ENCODE measurements at places on chromosomes 7 and 10.

GRCh38 chr7:101162551-101163278, 2.7 kb downstream of the VGF start:
- DNase-seq: no peak

DNA sequence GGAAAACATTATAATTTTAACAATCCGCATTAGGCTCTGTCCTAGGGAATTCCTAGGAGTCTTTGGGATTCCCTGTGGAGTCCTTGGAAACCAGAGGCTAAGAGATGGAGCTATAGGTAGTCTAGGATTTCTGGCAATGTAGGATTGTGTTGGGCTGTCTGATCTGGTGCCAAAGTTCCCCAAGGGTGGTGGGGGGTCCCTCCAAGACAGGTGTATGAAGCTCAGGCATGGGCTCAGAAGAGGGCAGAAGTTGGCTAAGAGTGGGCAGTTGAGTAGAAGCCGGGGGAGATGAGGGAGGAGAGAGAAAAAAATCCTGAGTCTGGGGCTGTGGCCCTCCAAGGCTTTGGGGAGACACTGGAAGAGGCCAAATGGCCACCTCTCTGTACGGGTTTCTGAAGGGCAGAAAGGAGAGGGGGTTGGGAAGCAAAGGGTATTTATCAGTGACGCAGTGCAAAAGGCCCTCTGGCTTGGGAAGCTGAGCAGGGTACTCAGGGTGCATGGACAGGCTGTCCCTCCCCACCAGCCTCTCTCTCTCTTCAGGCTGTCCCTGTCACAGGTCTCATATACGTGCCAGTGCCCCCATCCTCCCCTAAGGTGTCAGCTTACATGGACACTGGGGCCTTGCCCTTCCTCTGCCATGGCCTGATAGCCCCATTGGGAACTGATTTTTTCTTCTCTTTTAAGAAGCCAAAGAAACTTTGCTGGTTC, 929 bp downstream of the HOXA6 start:
- DNase-seq: no peak

GRCh38 chr7:130008941-130009847, 42.0 kb downstream of the ZC3HC1 start:
- DNase-seq: no peak

GRCh38 chr7:133253519-133253875, 619 bp downstream of the EXOC4 start:
- DNase-seq: no peak

DNA sequence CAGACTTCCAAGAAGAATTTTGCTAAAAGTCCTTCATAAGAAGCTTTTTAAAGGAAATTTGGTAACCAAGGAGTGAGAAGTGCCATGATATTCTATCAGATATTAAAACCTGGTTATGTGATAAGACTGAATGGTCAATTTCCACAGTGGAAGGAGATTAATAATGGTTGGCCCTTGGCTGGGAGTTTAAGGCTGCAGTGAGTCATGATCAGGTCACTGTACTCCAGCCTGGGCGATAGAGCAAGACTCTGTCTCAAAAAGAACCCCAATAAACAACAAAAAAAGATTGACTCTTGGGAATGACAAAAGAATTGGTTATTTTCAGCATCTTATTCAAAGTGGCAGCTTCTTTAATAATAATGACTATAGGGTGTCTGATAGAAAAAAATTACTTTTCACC, 37.2 kb downstream of the EXOC4 start:
- no peak for DNase-seq

DNA sequence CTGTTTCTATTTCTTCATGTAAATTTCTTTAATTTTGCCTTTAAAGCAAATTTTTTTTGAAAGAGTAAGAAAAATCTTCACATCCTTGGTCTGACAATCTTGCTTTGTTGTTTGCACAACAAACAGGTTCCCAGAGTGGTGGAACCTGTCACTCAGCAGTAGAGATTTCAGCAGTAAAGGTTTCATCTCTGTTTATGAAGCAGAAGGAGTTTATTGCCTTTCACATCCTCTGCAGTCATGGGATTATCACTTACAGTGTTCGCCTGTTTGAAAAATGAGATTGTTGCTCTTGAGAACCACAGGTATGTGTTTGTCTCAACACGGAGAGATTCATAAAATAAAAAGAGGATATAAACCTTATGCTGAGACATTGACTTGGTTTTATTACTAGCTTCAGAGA, 342.6 kb downstream of the IPMK start:
- DNase-seq: no peak

DNA sequence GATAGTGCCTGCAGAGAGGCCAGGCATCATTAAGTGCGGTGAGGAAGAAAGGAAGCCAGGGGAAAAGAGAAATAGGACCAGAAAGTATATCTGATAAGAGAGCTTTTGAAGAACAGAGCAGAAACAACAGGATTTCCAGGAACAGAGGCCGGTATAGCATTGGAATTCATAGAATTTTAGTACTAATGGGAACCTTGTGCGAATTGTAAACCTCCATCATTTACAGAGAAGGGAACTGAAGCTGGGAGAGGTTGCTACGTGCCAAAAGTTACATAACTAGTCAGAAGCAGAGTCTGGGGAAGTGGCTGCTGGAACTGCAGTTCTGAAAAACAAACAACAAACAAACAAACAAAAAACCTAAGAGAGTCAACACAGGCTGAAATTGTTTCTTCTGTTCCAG, 5.4 kb upstream of the ZMYND11 start:
- no peak for DNase-seq

DNA sequence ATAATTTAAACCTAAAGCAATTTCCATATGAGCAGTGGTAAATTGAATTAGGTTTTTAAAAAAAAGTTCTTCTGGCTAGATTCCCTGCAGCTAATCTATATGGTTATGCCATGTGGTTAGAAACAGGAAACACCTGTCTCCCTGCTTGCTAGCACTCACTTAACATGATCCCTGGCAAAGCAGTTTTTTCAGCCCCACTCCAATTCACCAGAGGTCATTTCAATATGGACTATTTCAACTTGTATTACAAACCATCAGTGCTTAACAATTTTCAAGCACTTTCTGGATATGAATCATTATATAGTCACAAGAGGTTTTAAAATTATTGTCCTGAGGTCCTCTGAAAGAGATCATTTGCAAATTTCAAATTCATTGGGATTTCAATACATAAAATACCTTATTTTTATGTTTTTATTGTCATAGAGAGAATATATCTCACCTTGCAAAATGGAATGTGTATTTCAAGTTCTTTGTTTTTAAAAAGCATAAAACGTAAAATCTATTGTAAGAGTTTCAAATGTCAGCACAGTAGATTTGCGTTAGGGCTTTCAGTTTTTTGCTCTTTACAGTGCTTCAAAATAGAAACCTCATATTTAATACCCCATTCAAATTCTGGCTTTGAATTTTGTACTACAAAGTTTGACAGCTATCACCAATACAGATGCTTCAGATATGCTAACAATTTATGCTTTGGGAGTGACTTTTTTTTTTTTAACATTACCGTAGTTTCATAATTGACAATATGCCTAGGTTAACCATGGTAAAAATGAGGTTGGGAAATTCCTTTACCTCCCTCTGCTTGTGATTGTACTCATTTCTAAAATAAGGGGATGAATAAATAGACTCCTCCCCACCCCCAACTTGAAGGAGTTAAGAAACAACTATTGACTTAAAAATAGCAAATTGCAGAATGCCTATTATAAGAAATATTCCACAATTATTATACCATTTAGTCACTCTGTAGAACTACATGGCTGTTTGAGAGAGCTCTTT, 117.5 kb upstream of the HGF start:
- DNase-seq: peak; percentile 40

DNA sequence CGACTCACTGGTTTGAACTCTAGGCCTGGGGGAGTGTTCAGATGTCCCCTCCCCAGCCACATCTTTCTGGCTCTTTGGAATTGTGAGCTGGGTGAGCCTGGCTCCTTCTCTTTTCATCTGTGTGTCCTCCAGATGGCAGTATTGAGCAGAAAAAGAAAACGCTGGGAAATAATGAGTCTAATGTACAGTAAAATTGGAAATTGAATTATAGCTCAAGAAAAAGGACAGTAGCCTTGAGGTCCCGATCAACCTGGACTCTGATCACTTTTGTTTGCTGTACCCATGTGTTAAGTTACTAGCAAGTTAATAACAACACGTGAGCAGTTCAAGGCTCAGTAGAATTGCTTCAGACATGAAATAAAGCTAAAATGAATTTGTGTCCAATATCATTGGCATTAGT, 77.9 kb downstream of the SNX10 start:
- DNase-seq: peak; percentile 42

DNA sequence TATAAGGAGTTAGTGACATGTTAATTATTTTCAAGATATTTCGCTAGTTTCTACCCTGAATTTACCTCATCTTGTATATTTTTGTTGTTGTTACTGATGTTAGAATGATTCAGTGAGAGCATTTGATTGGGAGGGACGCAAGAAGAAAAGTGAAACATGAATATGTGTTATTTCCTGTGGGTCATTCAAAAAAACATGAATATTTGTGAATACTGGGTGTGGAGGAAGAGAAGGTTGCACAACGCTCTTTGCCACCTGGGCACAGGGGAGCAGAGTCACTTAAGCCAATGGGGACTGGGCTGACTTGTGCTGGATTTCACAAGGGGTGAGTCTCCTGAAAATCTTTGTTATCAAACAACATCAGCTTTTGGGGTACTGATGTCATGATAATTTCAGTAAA, 39.5 kb downstream of the AGK start:
- no peak for DNase-seq

GRCh38 chr10:67666416-67667034, 29.5 kb downstream of the CTNNA3 start:
- DNase-seq: no peak

- DNase-seq: no peak
Observed at GRCh38 chr7:50347693-50348092, 43.2 kb downstream of the IKZF1 start.

GRCh38 chr7:127873715-127874636, 157.3 kb downstream of the LRRC4 start:
- DNase-seq: no peak

DNA sequence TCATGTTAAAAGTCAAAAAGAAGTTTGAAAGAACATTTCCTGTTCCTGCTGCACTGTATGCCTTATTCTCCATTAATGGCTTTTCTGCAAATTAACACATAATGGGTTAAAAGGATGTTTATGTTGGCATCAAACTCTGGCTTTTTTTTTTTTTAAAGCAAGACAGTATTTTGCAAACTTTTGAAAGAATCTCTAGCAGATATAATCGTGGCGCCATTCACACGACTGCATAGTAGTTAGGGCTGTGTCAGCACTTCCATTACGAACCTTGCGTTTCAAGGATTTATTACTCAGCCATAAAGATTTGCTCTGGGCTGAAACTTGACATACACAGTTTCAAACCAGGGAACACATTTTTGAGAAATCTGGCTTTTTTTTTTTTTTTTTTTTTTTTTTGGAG, 207.8 kb downstream of the DYNC1I1 start:
- DNase-seq: no peak

DNA sequence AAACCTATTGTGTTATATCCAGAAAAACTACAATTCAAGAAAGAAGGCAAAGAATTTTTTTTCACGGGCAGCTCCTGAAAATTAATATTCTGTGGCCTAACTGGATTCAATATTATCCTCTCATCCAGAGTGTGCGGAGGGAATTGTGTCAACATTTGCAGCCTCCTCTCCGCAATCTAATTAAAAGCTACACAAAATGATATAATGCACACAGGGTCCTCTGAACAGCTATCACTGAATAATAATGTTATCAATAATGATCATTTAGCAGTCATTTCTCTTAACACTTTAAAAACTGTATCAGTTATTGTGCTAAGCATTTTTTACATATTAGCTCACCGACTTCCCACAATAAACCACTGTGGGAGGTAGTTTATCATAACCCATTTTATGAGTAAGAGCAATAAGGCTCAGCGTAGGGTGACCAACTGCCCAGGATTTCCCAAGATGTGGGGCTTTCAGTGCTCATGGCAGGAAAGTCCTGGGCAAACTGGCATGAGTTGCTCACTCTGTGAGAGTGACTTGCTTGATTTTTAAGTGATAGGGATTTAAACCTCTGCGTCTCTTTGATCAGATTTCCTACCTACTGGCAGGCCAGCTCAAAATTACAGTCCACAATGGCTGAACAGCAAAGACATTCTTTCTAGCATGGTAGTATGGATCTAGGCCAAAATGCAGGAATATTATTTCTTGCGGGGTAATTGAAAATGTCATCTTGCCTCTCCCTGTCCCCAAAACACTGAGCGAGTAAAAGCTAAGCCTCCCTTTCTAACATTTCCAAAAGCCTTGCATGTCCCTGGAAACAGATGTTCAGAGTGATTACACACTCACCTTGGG, 65.7 kb downstream of the AOAH start:
- no peak for DNase-seq

- DNase-seq: no peak
Observed at GRCh38 chr10:2791774-2792443, 275.4 kb upstream of the PFKP start.

- no peak for DNase-seq
Observed at GRCh38 chr7:102823390-102824119, 74.8 kb downstream of the FAM185A start.

DNA sequence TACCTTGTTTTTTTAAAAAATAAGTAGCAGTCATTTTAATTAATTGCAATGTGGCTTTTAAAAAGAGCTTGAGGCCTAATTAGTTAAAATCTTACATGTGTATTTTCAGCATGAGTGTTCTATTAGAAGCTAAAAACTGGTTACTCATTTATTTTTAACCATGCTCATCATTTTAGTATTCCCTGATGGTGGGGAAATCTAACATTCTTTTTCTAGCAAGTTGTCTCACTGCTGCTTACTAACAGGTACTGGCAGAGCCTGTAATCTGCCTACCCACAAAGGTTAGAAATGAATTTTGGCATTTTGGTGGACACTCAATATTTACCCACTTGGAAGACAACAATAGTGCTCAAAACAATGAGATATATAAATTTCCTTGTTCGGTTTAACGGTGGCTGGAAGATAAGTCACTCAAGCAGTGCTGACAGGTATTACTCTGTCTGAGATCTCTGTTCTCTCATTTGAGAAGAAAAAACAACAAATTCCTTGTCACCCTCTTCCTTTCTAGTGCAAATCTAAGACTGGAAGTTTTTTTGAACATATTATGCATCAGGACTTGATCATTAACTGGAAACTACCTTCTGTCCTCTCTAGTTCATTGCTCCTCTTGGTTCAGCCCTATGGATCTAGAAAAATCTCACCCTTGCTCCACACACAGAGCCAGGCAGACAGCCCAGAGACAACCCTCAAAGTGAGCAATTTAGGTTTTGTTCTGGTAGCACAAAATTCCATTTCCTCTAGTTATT, 83.3 kb downstream of the VWDE start:
- DNase-seq: no peak
